ENCODE measurements at places on chromosomes 7 and 10.
A peak's percentile ranks its signal among the peaks of the same experiment; 100 is the strongest.

DNA sequence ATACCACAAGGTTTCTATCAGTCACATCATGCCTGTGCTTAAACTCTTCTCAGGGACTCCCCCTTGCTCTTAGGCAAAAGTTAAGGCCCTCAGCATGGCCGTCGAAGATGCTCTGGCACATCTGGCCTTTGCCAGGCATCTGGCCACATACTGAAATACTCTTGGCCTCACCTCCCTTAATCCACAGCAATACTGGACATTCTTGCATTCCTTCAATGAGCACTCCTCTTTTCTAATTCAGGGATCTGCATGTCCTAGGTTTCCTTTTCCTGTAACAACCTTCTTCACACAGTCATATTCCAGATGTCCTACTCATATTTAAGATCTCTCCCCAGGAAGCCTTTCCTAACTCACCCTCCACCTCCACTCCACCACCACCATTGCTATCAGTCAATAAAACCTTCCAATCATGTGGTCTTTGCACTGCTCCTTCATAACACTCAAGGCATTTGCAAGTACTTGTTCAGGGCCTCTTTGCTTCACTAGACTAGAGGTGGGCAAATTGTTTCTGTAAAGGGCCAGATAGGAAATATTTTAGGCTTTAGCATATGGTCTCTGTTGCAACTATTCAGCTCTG is 216.6 kb downstream of the KCNMA1 start:
- no peak for DNase-seq

- DNase-seq: no peak
These were observed 31.4 kb downstream of the EN2 start for GRCh38 chr7:155489158-155489840.

DNA sequence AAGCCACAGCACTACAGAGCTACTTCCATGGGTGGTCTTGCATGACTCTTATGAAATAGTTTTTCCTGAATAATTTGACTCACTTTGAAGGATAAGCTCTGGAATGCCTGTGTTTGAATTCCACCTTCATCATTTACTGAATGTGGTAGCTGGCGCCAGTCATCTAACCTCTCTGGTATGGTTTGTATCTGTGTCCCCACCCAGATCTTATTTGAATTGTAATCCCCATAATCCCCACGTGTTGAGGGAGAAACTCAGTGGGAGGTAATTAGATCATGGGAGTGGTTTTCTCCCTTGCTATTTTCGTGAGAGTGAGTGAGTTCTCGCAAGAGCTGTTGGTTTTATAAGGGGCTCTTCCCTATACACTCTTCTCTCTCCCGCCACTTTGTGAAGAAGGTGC is 11.2 kb upstream of the SLC13A1 start:
- DNase-seq: no peak

GRCh38 chr10:13587391-13587790 is 626 bp downstream of the PRPF18 start:
- DNase-seq: peak; percentile 36

DNA sequence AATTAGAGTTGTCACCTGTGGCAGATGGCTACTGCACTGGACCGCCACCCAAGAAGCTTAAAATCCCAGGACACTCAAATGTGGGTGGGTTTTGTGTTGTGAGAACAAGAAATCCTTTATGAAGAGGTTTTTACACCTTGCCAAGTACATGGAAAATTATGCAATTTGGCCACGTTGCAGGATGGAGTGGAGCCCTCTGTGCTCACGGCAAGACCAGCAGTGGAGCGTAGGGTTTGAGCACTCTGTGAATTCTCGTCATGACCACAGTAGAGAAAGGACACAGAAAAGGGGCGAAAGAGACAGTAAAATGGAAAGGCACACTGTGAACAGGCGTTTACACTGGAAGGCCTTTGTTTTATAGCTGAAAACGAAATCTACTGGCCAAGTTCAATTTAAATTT is 222.6 kb downstream of the ADARB2 start:
- DNase-seq: no peak
